Renal pelvis (tissue), 12 donors: ENCODE measurements at places on chromosomes 5 and 9.
A peak's percentile ranks its signal among the peaks of the same experiment; 100 is the strongest.

- no peak for DNase-seq
Observed at GRCh38 chr5:115520191-115520590, 24.4 kb downstream of the FEM1C start.

DNA sequence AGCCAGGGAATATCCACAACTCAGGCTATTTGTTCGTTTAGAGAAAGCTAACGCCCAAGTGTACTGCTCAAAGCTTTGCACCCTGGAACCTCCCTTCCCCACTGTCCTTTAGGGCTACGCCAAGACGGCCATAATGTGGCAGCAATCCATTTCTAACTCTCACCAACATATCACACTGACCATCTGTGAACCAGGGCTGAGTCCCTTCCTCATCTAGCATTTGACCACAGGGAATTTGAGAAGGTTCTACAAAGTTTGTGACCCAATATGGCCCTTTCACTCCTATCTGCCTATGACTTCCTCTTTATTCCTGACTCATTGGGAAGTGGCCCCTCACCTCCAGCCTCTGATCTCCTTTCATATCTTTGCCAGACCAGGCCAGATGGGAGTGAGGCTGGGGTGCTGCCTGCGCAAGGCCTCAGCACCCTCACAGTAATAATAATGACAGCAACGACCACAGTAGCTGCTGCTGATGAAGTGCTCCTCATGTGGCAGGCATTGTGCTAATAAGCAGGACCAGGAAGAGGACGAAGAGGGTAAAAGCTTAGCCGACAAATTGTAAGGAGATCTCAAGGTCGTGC lies 9.3 kb upstream of the ARAP3 start:
- DNase-seq = no peak

- no peak for DNase-seq
Observed at GRCh38 chr9:98520221-98520960, 188.3 kb downstream of the GABBR2 start.

- no peak for DNase-seq
Observed at GRCh38 chr5:120512068-120512467, 48.0 kb downstream of the PRR16 start.

DNA sequence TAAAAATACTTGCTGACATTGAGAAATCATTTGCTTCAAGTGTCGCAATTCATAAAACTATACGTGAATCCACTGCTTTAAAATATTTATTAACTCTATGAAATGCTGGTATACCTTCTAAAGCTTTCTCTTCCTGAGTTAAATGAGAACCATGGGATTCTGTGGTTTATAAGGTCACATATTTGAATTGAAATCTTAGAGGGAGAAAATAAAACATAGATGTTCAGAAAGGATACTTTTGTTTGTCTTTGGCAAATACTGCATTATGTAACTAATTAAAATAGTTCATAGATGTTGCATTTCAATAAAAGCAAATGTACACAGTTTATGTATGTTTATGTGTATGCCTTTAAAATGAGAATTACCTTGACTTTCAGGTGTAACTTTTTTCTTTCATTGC lies 250.1 kb downstream of the FAM170A start:
- no peak for DNase-seq

DNA sequence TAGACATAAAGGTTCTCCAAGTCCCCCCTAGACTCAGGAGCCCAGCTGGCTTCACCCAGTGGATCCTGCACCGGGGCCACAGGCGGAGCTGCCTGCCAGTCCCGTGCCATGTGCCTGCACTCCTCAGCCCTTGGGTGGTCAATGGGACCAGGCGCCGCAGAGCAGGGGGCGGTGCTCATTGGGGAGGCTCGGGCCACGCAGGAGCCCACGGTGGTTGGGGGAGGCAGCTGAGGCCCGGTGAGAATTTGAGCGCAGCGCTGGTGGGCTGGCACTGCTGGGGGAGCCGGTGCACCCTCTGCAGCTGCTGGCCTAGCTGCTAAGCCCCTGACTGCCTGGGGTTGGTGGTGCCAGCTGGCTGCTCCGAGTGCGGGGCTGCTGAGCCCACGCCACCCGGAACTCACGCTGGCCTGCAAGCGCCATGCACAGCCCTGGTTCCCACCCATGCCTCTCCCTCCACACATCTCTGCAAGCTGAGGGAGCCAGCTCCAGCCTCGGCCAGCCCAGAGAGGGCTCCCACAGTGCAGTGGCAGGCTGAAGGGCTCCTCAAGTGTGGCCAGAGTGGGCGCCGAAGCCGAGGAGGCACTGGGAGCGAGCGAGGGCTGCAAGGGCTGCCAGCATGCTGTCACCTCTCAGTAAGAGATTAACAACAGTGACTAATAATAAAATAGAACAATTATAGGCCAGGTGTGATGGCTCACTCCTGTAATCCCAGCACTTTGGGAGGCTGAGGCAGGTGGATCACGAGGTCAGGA lies 65.9 kb downstream of the SPATA31D1 start:
- no peak for DNase-seq

- DNase-seq = no peak
Observed at GRCh38 chr5:136526021-136526420, 160.7 kb upstream of the TRPC7 start.

DNA sequence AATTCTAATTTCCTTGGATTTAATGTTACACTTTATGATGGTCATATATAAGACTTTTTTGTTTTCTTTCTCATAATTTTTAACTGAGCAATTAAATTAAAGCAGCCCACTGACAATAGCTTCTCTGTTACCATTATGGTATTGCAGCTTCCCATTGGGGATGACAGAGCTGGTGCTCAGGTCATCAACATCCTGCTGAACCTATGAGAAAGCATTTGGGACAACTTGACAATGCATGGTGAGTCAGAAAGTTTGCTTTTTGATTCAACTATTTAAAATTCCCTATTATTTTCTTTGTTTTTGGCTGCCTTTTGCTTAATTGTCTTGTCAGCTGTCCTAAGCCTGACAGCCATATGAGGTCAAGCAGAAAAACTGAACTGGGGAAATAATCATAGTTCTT lies 487.4 kb upstream of the RIOK2 start:
- no peak for DNase-seq

- no peak for DNase-seq
Observed at GRCh38 chr5:154944716-154945115, 3.8 kb downstream of the MRPL22 start.

- no peak for DNase-seq
Observed at GRCh38 chr9:13244181-13244580, 35.3 kb downstream of the MPDZ start.

- DNase-seq = peak; percentile 76
Observed at GRCh38 chr9:125407974-125408900, 146.6 kb downstream of the GAPVD1 start.

GRCh38 chr9:2809692-2810419 lies 34.0 kb downstream of the PUM3 start:
- no peak for DNase-seq

- DNase-seq = no peak
Observed at GRCh38 chr5:68732251-68732650, 361.6 kb upstream of the SLC30A5 start.

DNA sequence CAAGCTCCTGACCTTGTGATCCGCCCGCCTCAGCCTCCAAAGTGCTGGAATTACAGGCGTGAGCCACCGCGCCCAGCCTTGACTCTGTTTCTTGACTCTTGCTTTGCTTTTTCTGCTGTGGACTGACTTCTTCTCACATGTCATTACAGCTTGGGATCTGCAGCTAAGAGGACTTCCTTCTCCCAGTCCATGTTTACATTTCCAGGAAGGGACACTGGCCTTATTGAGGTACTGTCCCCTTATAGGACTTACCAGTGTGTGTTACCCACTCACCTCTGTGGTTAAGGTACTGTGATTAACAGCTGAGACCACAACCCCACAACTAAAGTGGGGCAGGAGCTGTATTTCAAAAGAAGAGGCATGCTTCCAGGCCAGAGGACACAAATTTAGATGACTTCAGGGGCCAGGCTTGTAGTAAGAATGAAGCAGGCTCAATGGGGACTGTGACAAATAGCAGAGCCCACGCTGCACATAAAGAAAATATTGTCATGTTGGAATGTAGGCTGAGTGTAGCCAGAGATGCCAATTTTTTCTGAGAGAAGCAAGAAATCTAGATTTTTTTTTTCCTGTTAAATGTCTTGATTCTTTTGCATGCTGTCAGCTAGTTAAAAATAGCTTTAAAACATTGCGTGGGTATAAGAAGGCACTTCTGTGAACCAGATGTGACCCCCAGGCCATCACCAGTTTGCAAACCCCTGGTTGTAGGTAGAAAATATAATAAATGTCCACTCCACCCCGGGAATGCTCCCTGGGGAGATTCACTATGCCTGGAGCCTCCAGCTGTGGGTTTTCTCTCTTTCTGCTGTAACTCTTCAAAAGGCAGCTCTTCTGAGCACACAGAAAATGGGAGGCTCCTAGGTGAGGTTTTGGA lies 75.0 kb downstream of the PTPDC1 start:
- no peak for DNase-seq

- no peak for DNase-seq
Observed at GRCh38 chr5:176644878-176645670, 2.2 kb upstream of the TSPAN17 start.

DNA sequence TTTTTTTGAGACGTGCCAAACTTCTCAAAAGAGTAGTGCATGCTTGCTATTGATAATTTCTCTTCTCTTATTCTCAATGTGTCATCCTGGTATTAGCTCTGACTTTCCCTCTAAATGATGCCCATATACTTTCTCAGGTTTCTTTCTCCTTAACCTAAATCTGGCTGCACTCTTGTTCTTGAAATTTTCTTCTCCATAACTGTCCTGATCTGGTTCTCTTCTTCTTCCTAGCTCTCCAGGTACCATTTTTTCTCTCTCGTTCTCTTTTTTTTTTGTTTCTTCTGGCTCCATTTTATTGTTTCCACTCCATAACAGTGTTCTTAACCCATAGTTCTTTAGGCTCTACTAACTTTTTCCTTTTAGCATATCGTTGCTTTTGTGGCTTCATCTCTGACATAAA lies 47.9 kb downstream of the ACTBL2 start:
- DNase-seq = no peak

GRCh38 chr9:114412048-114412683 lies 24.4 kb upstream of the AKNA start:
- DNase-seq = no peak

GRCh38 chr5:124920909-124921666 lies 174.6 kb upstream of the ZNF608 start:
- DNase-seq = no peak

- DNase-seq = peak; percentile 74
Observed at GRCh38 chr9:6827439-6828145, 69.8 kb downstream of the KDM4C start.

- DNase-seq = no peak
Observed at GRCh38 chr9:110995420-110996340, 42.6 kb downstream of the LPAR1 start.

- DNase-seq = no peak
Observed at GRCh38 chr9:134127065-134127580, 8.8 kb upstream of the WDR5 start.

DNA sequence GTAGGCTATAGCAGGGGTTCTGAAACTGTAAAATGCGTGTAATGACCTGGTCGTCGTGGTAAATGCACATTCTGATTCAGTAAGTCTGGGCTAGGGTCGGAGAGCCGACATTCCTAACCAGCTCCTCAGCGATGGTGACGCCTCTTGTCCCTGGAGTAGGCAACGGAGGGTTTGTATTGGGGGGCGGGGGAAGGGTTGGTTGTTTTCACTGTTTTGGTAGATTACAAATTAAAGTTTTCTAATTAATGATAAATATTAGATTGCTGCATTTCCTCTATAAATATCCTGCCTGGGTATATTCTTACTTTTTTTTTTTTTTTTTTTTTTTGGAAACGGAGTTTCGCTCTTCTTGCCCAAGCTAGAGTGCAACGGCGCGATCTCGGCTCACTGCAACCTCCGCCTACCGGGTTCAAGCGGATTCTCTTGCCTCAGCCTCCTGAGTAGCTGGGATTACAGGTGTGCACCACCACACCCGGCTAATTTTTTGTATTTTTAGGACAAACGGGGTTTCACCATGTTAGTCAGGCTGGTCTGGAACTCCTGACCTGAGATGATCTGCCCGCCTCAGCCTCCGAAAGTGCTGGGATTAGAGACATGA lies 566 bp upstream of the ALDH7A1 start:
- no peak for DNase-seq

DNA sequence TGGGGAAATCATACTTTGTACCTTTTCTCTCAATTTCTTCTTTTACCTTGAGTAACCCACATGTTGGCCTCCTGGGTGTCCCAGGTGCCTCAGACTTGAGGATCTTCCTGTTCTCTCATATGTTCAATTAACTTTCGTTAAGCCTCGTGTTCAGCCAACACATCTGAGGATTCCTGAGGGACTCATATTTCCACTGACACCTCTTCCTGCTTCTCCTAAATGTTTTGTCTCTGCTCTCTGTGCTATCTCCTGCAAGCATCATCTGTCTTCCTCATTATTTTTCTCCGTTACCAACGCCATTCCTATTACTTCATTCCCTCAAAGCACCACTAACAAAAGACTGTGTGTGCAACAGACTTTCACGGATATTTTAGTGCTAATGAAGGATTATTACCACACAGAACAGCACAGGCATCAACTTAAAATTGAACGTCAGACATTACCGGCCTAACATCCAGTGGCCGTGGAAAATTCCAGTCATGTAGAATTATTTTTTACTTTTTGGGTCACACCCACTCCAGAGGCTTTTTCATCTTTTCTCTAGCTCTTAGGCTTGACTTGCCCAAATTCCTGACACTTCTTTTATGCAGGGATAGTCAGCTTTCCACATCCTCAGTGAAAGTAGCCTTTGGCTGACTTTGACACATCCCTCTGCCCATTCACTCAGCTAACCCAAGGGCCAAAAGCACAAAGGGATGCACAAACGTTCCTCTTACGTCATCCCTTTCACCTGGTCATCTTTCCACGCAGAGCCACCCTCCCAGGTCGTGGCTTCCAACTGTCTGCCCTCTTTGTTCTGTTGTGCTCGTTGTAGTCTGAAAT lies 46.0 kb upstream of the OSMR start:
- no peak for DNase-seq

DNA sequence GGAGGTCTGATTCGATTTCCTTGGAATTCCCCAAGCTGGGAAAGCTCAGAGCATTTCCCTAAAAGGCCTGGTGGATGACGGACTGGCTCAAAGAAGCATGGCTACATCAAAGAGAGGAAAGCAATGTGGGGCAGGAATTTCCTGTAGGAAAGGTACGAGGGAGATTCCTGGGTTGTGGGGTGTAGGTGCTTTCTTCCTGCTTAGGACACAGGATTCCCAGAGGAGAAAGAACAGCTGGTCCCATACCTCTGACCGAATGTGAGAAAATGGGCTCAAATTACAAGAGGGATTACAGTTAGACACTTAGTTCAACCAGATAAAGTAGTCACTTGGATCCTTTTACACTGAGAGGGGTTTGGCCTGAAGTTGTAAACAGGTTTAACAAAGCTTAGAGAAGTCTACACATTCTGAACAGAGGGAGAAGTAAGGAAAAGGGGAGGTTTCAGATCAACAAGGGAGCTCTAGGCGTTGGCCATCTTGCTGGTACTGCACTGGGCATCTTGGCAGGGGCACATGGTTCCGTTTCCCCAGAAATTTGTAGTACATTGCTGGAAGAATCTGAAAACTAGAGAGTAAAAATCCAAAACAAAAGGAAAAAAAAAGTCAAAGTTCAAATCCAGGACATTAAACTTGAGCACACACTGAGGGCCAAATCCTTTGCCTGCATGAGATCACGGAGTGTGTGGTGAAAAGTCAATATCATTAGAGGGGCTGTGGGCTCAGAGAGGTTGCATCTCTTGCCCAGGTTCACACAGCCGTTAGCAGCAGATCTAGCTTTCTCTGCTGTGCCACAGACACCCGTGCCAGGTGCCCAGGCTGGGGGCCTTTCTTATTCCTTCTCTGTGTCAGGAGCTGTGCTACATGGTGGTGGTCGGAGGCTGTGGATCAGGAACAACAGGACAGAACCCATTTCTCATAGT lies 171.3 kb downstream of the RGS3 start:
- no peak for DNase-seq
